Smooth muscle cell of the pulmonary artery (primary cell): ENCODE measurements at places on chromosomes 13 and 19. TPM values are rescaled to one million over a fixed set of nuclear protein-coding genes. Genes with fewer than 3 reads are reported as not detected.

ACER1 gene
- not detected in 2 replicates for total RNA-seq

XPO4 gene
- total RNA-seq: 19.0 and 19.2 TPM in 2 replicates

MAB21L1 gene
- total RNA-seq: 3.3 and 3.6 TPM in 2 replicates

APOC1 gene
- total RNA-seq: 2.4 TPM in 1 of 2 replicates, not detected in the other

CERS1 gene
- total RNA-seq: 2.9 and 11.6 TPM in 2 replicates

DDX49 gene
- 49.1 and 49.5 TPM in 2 replicates for total RNA-seq

SLAIN1 gene
- 0.20 and 3.9 TPM in 2 replicates for total RNA-seq

TINCR gene
- total RNA-seq: 0.13 and 0.66 TPM in 2 replicates

PRR20C gene
- total RNA-seq: not detected in 2 replicates

PLVAP gene
- 0.20 and 0.33 TPM in 2 replicates for total RNA-seq

SLC8A2 gene
- total RNA-seq: 0.20 and 0.36 TPM in 2 replicates

PRSS57 gene
- not detected in 2 replicates for total RNA-seq

CLDND2 gene
- total RNA-seq: not detected in 2 replicates

ZNF221 gene
- 10.0 and 13.0 TPM in 2 replicates for total RNA-seq

KL gene
- 0.20 TPM in 2 replicates for total RNA-seq

HS6ST3 gene
- total RNA-seq: 0.20 and 1.4 TPM in 2 replicates

CBY2 gene
- total RNA-seq: not detected in 2 replicates

PLK5 gene
- 0.13 TPM in 1 of 2 replicates, not detected in the other for total RNA-seq

HIF3A gene
- 0.13 and 2.8 TPM in 2 replicates for total RNA-seq

SYNE4 gene
- 0.13 and 0.20 TPM in 2 replicates for total RNA-seq

FGF9 gene
- 0.03 and 0.39 TPM in 2 replicates for total RNA-seq

RNU6-9 gene
- total RNA-seq: not detected in 2 replicates
